Small intestine (tissue), 16 donors: ENCODE measurements at places on chromosomes 5 and 9. TPM values are rescaled to one million over a fixed set of nuclear protein-coding genes. Genes with fewer than 3 reads are reported as not detected.
A peak's percentile ranks its signal among the peaks of the same experiment; 100 is the strongest.

GRCh38 chr9:100505564-100506159 is 32.7 kb downstream of the TMEFF1 start:
- DNase-seq, result peak; percentile 52

DNA sequence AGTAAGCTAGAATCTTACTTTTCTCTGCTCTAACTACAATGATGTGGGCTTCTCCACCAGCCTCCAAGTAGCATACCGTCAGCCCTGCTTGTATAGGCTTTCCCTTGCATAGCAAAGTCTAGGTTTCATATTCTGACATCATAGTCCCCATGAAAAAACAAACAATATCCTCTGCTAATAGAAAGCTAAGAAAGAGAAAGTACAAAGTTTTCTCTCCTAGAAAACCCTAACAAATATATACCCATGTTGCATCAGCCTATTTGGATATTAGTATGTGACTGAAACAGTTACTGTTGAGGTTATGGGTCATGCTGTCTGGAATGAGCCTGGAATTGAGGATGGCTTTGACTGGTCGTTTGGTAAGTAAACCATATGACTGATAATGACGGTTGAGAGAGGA is 1696.0 kb downstream of the MAT2B start:
- no peak for DNase-seq

GRCh38 chr5:116699332-116699731 is 124.7 kb upstream of the SEMA6A start:
- no peak for DNase-seq

GRCh38 chr5:16809395-16810207 is 126.5 kb downstream of the MYO10 start:
- DNase-seq, result peak; percentile 27

DNA sequence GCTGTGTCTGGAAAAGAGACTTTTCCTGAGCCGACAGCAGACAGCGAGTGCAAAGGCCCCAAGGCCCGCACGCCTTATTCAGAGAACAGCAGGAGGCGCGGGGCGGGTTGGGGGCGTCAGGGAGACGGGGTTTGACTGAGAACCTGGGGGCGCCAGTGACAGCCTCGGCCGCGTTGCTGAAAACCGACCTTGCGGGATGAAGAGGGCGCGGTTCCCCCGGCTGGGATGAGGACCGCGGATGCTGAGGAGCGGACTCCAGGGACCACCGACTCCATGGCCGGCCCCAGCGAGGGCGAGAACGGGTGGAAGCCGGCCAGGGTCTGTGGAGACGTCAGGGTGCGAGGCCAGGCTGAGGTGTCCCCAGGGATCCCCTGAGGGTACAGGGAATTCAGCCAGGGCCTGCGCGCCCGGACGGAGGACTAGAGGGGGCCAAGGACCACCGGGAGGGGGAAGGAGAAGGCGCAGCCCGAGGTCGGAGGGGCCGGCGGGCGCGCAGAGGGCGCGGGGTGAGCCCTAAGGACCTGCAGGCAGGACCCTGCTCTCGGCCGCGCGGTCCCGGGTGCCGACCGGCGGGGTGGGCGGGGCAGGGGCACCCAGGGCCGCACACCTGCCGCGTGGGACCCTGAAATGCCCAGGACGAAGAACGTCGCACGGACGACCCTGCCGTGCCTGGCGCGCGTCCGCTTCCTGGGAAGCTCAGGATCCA is 837 bp upstream of the AHRR start:
- no peak for DNase-seq

DNA sequence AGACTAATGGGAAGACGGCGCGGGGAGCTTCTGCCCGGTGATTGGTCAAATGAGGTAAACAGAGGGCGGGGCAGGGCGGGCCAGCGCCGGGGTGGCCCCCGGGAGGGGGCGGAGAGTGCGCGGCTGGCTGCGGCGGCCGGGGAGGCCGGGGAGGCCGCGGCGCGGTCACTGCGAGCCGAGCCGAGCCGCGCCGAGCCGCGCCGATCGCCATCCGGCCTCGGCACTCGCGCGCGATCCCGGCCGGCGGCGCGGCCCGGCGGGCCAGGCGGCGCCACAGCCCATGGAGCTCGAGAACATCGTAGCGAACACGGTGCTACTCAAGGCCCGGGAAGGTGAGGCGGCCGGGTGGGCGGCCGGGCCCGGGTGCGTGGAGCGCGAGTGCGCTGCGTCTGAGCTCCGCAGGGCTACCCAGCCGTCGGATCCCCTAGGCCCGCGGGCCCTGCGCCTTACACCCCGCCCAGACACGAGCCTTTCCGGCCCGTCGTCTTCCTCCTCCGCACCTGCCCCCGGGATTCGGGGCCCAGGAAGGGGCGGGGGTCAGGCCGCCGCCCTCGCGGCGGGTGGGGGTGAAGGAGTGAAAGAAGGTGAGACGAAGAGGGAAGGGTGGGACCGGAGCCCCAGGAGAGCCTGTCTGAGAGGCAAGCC is at the start of gene GRK6:
Gene GRK6, plus strand, starts transcription at position 111 of the 645 bp plus-strand sequence. Its CDS starts 170 bp downstream, at position 281.
- peak; percentile 65 for DNase-seq

DNA sequence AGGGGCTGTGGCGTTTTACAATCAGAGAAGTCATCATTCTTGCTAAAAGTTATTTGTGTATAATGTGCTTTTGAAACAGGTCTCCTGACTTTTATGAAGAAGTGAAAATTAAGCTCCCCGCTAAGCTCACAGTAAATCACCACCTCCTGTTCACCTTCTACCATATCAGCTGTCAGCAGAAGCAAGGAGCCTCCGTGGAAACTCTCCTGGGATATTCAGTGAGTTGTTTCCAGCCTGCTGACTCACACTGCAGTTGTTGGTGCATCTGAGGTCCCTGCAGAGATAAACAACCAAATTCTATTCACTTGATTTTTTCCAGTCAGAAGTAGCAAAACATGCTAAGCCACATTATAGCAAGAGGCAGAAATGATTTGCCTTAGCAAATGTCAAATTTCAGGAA is 156.7 kb downstream of the DOCK8 start:
- DNase-seq, result no peak

GRCh38 chr9:23636199-23636598 is 189.8 kb downstream of the ELAVL2 start:
- DNase-seq, result no peak

RNF208 gene
- polyA plus RNA-seq, result 9.4 TPM

GRCh38 chr5:180117000-180117725 is 45.6 kb upstream of the RNF130 start:
- DNase-seq, result no peak

DNA sequence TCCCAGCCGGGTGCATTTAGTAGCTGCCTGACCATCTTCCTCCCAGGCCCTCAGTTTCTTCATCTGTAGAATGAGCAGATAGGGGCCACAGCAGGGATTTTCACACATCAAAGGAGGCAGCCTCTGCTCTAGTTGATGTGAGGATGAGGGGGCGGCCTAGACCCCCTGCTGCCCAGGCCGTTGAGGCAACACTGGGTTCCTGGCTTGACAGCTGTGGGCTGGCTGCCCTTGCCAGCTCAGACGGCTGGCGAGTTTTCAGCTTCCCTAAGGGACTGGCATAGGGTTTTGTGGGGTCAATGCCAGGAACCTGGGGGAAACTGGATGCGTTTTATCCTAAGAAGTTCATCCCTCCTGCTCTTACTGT is 49.6 kb downstream of the NDST1 start:
- DNase-seq, result no peak

GRCh38 chr5:148748702-148749392 is 77.6 kb upstream of the ADRB2 start:
- no peak for DNase-seq

DNA sequence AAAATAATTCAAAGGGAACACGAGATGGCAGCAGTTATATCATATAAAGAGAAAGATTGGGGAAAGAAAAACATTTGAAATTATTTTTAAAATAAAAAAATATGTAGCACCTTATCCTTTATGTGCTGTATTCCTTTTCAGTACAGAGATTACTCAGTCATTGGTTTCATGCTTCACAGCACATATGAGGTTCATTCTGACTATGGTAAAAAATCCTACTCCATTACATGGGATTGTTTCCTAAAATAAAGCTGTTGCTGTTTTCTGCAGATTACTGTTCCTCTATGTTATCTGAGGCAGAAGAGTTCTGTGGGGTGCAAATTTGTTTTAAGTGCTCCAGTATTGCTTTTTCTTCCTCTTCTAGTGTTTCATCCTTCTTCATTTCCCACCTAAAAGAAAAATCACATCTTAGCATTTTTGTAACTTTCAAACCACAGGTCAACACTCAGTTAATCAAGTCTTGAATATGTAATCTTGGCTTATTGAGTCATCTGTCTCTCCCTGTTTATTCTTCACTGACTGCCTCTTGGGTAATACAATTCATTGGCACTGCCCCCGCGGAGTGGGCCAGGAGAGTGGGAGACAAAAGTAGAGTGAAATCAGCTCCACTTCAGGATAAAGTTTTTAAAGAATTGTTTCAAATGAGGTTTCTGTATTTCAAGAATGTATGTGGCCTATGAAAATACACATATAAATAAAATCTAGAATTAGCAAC is 412.5 kb upstream of the POU5F2 start:
- DNase-seq, result no peak

DNA sequence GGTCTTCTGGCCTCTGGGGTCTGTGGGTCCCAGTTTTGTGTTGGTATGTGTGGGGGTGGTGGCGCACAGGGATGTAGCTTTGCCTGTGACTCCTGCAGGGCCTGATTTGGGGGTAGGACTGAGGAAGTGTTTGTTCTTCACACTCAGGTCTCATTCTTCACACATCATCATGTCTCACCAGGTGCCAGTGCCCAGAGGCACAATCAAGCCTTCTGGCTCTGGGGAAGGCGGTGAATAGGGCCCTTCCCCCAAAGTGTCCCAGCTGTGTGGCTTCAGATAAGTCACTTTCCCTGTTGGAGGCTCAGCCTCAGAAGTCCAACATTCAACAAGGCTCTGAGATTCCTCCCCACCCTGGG is 5.1 kb downstream of the DBN1 start:
- DNase-seq, result no peak

GRCh38 chr9:91714020-91714806 is 235.8 kb downstream of the ROR2 start:
- DNase-seq, result peak; percentile 63

ARL10 gene
- 2.4 TPM for polyA plus RNA-seq

GRCh38 chr5:113194591-113194990 is 218.0 kb downstream of the DCP2 start:
- no peak for DNase-seq

ENG gene
- 3.1 TPM for polyA plus RNA-seq

GRCh38 chr5:179795049-179795862 is 1.5 kb downstream of the LTC4S start:
- DNase-seq, result peak; percentile 50

FOXD4L4 gene
- polyA plus RNA-seq, result not detected

DNA sequence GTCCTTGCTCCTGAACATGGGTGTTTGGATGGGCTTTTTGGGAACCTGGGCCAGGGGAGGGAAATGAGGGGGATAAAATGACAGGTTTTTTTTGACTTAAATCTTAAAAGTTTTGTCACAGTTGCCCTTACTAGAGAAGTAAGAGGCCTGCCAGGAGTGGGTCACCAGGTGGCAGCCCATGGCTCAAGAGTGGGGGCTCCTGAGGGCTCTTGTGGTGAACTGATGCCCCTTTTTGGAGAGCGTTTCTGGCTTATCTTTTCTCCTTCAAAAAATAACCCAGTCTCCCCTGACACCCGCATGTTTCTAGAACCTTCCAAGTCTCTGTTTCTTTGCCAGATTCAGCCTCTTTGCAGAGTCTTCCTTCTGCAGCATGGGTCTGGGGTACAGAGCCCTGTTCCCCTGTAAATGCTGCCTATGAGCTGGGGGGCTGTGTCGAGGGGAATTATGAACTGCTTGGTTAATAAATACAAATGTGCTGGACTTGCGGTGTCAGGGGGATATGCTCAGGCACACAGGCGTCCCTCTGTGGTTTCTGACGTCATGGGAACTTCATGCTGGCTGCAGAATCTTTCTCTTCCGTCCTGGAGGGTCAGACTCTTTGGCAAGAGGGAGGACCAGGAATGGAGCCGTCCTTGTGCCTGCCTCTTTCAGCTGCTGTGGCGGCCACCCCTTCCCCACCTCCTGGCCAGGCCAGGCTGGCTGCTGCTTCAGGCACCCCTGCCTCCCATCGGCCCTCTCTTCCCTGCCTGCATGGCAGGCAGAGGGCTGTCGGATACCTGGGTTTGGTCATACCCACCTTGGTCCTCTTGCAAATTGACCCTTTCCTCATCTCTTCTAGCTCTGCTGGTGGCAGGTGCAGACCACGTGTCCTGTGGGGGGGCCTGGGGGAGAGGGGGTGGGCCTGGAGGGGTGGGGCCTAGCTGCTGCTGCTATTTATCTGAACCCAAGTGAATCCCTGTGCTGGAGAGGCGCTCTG is 30.1 kb downstream of the PTPA start:
- peak; percentile 33 for DNase-seq

TAF11L9 gene
- polyA plus RNA-seq, result not detected

- DNase-seq, result no peak
Observed at GRCh38 chr5:175715627-175716522, 58.0 kb downstream of the HRH2 start.

CCDC192 gene
- not detected for polyA plus RNA-seq

PCDHGA3 gene
- not detected for polyA plus RNA-seq

DNA sequence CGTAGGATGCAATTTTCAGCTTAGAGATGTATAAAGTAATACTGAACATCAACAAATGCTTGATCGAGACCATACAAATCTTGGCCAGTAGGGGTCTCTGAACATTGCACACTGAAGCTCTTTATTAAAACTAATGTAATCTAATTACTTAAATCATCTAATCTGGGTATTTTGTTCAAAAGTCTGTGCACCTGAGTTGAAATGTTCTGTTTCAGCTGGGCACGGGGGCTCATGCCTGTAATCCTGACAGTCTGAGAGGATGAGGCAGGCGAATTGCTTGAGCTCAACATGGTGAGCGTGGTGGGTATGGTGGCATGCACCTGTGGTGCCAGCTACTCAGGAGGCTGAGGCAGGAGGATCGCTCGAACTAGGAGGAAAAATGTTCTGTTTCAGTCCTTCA is 41.0 kb downstream of the ESM1 start:
- DNase-seq, result peak; percentile 34

DNA sequence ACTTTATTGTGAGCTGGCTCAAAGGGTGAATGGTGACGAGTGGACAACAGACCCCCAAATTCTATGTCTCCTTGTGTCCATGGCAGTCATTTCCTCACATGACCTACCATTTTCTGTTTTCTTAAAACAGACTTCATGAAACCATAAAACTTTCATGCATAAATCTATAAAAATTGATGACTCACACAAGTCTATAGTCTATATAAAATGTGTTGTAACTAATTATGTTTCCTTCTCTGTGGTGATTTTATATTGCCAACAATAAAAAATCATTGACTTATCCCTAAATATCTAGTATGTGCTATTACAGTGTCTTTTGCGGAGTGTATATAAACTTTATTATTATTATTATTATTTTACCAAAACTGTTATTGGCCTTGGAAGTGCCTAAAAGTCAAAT is 382.4 kb downstream of the MAT2B start:
- DNase-seq, result no peak

GPRIN1 gene
- polyA plus RNA-seq, result not detected

OR1N2 gene
- not detected for polyA plus RNA-seq

GRCh38 chr5:168822745-168823281 is 243.6 kb upstream of the PANK3 start:
- no peak for DNase-seq

MACIR gene
- polyA plus RNA-seq, result 9.2 TPM

F2RL1 gene
- polyA plus RNA-seq, result 33.0 TPM

SLC34A3 gene
- polyA plus RNA-seq, result 30.3 TPM

GRCh38 chr5:80083101-80083890 is 48.1 kb downstream of the THBS4 start:
- DNase-seq, result peak; percentile 44

GRCh38 chr5:164649266-164649665 is 1143.8 kb downstream of the MAT2B start:
- DNase-seq, result no peak

GRCh38 chr9:101582553-101582952 is 12.2 kb downstream of the PPP3R2 start:
- DNase-seq, result no peak

PCDHAC2 gene
- polyA plus RNA-seq, result not detected
